Activated CD4-positive, alpha-beta memory T cell treated with anti-CD3 and anti-CD28 coated beads, Interleukin-2, amount 10 ng/mL, durations not matched to agents 7 days and 5 days (primary cell): ENCODE measurements at places on chromosomes 7 and 10. TPM values are rescaled to one million over a fixed set of nuclear protein-coding genes. Genes with fewer than 3 reads are reported as not detected.

Gene MMP21
- total RNA-seq, result not detected

Gene ACTL6B
- total RNA-seq, result not detected

GRCh38 chr10:119005362-119006043 lies 24.0 kb upstream of the NANOS1 start:
- no peak for DNase-seq

DNA sequence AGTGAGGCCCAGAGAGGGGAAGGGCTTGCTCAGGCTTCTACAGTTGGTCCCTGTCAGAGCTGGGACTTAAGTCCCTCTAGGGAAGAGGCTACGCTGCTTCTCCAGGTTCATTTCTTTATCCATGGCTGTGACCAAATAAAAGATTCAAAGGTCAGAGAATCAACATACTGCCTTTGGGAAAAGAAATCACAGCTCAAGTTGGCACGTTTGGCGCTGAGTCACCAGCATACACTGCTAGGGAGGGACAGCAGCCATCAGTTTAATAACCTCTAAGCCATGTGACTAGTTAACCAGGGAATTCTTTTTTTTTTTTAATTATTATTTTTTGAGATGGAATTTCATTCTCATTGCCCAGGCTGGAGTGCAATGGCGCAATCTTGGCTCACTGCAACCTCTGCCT lies 28.4 kb upstream of the CRHR2 start:
- no peak for DNase-seq

- DNase-seq, result no peak
Observed at GRCh38 chr10:114638821-114639625, 19.1 kb downstream of the ABLIM1 start.

DNA sequence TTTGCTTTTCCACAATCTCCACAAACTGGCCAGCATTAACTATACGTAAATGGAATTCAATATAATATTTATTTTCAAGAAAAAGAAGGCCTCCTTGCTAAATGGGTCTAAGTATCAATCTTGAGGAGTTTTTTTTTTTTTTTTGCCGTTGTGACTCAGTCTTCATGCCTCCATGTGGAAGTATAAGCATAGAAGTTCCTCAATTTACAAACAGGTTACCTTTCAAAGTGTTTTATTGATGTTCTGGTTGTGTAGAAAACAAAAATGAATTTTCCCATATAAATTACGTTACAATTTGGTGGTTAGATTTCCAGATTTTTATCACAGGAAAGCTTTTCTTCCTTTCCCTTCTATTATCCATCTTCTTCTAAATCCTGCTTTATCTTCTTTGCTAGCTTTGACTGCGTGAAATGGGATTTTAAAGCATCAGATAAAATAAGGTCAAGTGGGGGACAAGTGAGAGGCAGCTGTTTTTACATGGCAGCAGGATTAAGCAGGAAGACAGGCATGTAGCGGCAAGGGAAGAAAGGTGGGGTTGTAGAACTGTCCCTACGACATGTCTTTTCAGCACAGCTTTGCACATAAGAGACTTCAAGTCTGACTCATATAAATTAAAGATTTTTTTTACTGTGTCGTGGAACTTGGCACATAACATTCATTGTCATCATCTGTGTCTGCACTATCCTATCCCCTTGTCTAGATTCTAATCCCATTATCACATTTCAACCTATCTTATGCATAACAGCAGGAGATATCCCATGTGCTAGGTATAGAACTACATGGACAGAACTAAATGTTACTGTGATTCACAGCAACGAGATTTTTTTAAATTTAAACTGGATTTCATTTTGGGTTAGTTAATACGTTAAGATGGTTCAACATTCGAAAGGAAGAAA lies 135.3 kb upstream of the FAM3C start:
- no peak for DNase-seq

DNA sequence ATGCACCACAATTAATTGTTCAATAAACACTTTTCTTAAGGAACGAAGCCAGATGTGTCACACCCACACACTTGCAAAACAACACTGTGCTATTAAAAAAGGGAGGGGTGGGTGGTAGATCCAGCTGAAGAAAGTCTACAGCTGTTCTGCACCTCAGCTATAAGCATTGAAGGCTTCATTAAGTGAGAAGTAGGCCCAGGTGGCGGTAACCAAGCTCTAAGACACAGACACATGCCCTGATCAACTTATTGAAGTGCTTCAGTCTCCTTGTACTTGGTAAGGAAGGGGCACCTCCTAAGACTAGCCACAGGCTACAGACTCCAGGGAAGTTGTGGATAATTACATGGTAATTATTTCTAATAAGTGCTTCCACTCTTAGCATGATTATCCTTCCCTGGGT lies 4.5 kb upstream of the CPVL start:
- no peak for DNase-seq

DNA sequence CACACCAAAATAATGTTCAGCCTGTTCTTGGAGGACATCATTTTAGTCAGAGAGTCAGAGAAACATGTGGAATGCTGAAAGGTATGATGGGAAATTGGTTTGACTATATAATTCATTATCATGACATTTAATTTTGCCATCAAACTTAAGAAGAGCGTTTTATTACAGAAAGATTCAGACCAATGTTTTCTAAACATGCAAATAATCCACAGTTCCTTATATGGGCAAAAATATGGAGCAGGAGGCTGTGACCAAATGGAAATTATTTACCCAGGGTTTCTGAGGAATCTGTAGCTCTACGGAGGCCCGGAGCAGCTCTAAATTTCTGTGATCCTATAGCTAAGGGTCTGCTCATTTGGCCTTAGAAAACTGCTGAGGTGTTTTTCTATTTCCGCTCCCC lies 33.2 kb downstream of the LAMB4 start:
- no peak for DNase-seq

DNA sequence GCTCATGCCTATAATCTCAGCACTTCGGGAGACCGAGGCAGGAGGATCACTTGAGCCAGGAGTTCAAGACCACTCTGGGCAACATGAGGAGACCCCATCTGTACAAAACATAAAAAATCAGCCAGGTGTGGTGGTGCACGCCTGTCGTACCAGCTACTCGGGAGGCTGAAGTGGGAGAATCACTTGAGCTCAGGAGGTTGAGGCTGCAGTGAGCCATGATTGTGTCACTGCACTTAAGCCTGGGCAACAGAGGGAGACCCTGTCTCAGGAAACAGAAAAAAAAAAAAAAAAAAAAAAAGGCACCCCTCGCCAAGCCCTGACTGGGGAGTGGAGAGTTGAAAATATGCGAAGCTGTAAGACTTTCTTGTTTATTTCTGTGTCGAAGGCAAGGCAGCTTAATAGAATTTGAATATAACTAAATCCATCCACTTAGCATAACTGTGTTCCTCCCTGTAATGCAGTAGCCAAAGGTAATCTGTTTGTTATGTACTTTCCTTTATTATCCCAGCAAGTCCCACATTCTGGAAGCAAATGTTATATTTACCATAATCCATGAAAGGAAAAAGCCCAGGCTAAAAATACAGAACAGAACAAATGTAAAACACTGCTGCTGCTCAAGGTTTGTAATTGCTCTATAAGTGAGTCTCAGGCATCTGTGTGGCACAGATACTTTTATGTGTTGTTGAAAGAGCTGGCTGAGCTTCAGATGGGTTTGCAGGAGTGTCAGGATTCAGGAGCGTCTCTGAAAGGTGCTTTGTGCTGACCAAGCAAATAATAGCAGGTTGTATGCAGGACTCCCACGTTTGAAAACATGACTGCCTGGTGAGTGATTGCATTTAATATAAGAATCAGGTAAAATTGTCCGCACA lies 127.2 kb downstream of the CELF2 start:
- DNase-seq, result no peak

DNA sequence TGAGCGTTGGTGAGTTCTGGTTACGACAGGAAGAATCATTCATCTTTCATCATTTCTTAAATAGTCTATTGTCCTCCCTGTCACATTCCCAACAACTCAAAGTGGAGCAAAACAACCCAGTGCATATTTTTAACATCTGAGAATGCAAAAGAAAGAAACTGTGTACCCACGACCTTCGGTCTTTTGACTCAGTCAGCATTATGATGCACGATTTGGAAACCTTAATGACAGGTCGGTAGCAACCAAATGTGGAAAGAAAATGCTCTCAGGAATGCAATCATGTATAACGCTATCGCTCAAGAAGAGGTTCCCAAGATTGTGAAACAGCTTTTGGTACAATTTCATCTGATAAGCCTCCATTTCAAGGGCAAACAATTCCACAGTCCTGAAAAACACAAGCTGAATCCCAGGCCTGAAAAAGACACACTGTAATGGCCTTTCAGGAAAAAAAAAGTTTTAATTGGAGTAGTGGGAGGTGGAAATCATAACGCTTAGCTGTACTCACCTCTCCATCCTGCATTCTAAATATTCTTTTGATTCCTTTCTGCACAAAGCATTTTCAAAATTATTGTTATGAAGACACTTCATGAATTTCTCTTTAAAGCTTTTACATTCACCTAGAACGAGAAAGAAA lies 2.6 kb downstream of the COX19 start:
- no peak for DNase-seq

DNA sequence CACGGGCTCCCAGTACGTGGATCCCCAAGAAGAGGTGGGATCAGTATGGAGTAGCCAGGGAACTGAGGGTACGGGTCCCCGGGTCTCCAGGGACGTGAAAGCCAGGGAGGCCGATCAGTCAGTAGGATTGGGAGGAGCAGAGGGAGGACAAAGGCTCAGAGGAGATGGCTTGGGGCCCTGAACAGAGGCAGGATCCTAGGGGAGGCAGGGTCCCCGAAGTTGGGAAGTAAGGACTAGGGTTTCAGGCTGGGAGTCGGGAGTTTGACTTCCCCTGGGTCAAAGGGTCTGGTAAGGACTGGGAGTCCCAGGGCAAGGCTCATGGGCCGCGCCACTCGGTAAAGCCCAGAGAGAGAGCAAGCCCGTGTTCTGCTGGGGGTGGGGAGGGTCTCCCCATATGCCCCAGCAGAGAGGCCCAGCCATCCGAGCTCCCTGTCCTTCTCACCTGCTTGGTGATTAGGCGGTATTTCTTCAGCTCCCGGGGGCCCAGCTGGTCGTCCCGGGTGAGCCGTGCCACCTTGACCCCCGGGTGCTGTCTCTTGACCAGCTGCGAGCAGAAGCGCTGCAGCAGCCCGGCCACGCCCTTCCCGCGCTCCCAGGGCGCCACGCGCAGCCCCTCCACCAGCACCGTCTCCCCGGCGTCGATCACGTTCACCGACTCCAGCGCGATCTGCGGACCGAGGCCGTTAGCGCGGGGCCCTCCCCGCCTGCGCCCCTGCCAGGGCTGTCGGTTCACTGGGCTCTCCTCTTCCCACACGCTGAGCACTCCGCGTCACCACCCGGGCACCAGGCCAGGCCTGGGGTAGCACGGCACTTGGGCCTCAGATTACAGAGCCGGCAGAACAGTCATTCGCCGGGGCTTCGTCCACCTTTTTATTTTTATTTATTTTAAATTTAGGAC lies 7.0 kb downstream of the NAT16 start:
- DNase-seq, result no peak
